ENCODE measurements at places on chromosomes 12 and 14.

GRCh38 chr12:47935184-47935583 lies 28.2 kb upstream of the TMEM106C start:
- no peak for DNase-seq

DNA sequence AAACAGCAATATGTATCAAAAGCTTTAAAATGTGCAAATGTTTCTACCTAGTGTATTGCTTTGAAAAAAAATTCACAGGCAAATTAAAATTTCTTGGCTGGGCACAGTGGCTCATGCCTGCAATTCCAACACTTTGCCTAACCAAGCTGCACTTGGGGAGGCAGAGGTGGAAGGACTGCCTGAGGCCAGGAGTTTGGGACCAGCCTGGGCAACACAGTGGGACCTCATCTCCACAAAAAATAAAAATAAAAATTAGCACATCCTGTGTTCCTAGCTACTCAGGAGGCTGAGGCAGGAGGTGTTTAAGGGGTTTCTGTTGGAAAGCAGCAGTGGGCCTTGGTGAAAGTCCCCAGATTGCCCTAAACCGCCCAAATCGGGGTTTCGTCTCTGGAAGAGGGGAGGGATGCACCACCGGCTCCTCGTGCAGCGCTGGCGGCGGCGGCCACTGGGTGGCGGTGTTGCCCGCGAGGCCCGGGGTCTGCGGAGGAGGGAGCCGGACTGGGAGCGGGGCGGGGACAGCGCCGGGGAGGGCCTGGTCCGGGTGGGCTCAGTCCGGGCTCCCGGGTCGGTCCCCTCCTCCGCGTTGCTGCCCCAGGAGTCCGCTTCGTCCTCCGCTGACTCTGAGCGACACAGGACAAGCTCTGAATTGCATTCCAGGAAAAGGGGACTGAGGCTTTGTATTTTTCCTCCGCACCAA lies 265.6 kb downstream of the AACS start:
- peak; percentile 70 for DNase-seq

- DNase-seq = no peak
Measured at GRCh38 chr12:1744932-1745331, 54.1 kb downstream of the ADIPOR2 start.

DNA sequence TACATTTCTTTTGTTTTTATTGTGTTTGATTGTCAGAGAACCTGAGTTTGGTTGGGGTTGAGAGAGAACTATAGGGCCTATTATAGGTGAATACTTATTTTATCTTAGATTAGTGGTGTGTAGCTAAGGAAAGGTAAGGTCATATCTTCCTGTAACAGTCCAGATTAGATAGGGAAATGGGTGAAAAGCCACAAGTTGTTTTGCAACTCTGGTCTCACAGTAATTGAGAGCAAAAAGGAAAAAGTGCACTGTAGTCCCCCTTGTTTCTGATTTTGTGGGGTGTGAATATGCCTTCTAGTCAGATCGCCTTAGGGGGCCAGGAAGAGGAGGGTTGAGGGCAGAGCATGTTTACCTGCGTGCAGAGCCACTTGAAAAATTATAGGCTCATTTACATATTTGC lies 8.9 kb downstream of the MSRB3 start:
- no peak for DNase-seq

DNA sequence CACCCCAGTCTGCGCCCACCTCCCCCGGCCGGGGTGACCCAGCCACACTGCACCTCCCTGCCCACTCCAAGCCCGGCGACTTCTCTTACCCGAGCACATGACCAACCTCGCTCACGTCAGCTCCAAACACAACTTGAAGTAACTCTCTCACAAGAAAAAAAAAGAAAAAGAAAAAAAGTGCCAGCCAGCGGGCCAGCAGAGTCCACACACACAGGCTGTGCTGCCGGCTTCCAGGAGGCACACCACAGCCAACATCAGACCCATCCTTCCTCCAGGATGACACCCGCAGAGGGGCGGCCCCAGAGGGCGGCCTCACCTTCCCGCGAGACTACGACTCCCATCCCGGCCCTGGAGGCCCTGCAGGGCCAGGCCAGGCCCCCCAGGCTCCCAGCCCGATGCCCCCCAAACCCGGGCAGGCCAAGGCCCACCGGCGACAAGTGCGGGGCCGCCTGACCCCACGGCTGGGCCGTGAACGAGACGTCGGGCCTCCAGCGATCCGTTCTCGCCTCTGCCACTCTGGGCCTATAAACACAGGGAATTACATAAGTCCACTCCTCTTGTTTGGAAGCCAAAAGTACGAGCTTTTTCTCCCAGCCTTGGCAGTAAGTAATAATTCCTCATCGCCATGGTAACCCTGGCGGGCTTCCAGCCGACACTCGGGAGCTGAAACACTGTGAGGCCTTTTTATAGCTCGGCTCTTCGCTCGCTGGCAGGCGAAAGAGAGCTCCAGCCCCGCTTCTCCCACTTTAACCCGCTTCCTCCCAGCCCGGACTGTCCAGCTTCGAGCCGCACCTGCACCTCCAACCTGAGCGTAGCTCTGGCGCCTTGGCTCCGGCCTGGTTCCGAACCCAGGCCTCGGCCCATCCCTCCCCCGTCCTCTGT lies 49.1 kb downstream of the NCOR2 start:
- DNase-seq = peak; percentile 99

DNA sequence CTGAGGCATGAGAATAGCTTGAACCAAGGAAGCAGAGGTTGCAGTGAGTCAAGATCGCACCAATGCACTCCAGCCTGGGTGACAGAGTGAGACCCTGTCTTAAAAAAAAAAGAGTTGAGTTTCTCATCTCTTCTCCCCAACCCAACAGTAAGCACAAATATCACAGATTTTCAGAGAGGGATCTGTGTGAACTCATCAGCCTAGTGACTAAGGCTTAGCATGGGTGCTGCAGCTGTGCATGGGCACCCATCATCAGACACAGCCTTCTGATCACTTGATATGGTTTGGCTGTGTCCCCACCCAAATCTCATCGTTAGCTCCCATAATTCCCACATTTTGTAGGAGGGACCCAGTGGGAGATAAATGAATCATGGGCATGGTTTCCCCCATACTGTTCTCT lies 298.9 kb downstream of the PCNX1 start:
- DNase-seq = no peak

GRCh38 chr12:69284131-69284530 lies 44.8 kb downstream of the CPSF6 start:
- peak; percentile 28 for DNase-seq

DNA sequence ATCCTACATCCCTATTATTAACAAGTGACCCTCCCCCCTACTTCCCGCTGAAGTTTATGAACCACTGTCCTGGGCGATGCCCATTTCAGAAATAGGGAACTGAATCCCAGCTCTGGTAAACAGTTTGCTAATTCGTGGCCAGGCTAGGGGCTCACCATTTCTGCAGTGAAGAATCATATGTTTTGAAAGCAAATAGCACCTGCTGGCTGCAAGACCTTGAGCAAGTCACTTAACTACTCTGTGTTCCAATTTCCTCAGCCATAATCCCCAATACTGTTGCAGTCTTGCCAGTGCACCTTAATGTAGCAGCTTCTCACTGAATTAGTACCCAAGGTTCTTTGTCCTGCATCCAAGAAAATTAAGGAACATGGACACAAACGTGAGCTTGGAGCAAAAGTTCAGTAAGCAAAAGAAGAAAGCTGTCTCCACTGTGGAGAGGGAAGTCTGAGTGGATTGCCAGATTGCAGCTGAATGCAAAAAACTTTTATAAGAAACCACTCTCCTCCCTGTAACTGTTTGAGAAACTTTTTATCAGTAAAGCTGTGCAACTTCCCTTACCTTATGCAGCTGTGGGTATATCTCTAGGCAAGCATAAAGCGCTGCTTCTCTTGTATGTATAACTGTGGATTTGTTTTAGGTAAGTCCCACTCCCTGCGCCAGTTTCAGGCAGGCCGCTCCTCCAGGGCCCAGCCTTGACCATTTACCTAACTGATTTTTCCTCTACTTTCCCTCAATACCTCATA lies 824 bp downstream of the OAS1 start:
- no peak for DNase-seq

GRCh38 chr14:31340297-31341063 lies 79.9 kb downstream of the HEATR5A start:
- DNase-seq = no peak

All from mesothelial cell of epicardium (in vitro differentiated cells).